Stimulated activated CD4-positive, alpha-beta T cell treated with anti-CD3 and anti-CD28 coated beads, Interleukin-12 subunit alpha, Interleukin-12 subunit beta, amount 100 ng/mL, for 48 hours (primary cell): ENCODE measurements at places on chromosomes 13 and 19.

DNA sequence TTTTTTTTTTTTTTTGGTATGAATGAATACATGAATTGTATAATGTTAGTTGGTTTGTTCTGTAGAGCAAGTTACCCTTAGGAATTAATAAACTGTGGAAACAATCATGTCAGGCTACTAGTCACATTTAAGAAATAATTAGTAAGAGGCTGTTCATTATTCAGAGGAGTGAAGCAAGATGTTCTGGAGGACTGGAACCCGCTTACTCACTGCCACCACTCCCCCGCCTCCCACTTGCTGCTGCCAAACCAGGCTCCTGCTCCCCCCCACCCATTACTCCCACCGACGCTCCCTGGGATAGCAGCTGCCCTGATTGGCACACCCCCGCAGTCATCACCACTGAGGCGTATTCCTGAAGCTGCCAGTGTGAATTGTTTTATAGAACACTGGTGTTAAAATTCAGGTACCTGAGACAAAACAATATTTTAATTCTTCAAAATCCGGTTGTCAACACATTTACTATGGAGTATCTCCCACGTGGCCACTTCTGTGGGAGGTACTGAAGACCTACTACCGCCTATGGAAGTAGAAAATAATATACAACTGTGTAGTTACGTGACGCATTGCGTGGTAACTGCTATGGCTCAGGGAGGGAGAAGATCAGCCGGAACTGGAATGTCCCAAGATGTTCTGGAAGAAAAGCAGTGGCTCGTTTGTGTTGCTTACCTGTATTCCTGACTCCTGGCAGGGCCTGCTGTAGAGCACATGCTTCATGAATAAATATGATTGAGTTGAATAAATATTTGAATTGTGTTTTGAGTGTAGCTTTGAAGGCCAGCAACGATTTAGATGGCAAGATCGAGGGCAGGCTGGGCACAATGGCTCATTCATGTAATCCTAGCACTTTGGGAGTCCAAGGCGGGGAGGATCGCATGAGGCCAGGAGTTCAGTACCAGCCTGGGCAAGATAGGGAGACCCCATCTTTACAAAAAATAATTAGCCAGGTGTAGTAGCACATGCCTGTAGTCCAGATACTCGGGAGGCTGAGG is 1.7 kb downstream of the DPY19L3 start:
- no peak for DNase-seq

DNA sequence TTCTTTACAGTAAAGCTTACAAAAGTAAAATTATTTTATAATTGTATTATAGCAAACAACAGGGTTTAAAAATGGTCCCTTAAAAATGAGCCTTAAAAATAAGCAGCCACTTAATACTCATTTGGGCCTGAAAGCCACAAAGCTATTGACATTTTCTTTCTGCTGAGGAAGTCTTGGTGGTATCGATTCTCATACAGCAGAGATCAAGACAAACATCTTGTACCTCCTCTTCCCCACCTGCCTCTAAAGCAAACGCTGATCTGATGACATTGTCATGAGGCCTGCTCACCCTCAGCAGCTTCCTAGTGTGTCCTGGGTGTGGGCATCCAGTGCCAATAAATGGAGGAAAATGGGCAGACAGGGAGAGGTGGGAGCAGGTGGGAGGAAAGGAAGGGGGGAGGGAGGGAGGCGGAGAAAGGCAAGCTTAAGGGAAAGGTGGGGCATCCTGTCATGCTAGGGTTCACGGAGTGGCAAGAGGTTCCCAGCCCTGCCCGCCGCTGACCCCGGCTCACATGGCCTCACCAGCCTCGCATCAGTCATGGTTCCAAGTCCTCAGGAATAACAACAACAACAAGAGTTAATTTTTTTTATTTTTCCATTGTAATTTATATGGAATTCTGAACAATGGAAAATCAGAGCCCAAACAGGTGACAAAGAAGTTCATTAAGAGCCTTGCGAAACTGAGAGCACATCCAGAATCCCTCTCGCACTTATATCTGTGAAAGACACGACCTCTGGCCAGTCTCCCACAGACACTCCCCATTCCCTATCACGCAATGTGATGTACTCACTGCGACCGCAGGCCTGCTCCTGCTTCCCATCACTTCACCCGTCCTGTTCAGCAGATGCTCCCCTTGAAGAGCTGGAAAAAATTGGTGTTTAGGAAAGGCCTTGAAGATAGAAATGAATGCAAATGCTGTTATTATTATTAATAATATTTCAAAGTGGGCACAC is 15.1 kb upstream of the ATP11A start:
- DNase-seq: no peak

DNA sequence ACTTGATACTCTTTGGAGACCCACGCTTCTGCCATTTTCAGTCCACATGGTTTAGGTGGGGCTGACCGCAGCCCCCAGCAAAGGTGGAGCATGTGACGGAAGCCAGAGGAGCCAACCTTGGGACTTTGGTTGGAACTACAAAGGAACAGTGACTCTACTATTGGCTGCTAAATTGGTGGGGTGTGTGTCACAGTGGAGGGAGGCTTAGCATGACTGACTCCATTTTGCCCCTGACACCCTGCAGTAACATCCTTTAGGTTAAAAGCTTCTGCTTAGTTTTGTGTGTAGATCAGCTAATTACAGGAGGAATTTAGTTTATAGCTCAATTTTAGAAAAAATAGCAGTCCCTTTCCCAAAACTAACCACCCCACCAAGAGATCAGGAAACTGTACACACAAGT is 6.6 kb downstream of the SDHAF1 start:
- DNase-seq: no peak

DNA sequence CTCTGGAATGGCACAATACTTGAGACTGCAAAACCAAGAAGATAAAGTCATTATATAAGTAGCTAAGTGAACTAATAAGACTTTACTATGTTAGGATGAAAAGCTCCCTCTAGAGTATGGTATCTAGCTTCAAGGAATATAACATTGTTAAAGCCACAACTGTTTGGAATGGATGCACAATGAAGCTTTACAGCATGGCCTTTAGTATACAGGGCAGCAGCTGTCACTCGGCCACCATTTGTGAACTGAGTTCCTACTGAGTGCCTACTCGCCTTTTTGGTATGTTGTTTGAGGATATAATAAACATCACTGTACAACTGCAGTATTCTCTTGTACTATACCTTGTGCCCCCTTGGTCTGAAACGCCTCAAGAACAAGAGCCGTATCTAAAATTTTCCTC is 6.8 kb downstream of the ALG5 start:
- no peak for DNase-seq

GRCh38 chr19:58585442-58586132 is 12.5 kb upstream of the MZF1 start:
- DNase-seq: no peak

- no peak for DNase-seq
Observed at GRCh38 chr19:51124729-51125128, at the start of gene SIGLEC9. Gene SIGLEC9, plus strand, starts transcription at chr19:51124906. Its CDS starts 69 bp downstream, at chr19:51124975.

- DNase-seq: no peak
Observed at GRCh38 chr13:51550151-51550550, 34.1 kb upstream of the WDFY2 start.

GRCh38 chr19:6772866-6773322 is 386 bp downstream of the VAV1 start:
- no peak for DNase-seq

- no peak for DNase-seq
Observed at GRCh38 chr19:18521692-18522123, at the start of gene ELL. Gene ELL, minus strand, starts transcription at chr19:18522070. Its CDS starts 15 bp downstream, at chr19:18522055.

- DNase-seq: no peak
Observed at GRCh38 chr19:8609279-8610040, 1.1 kb downstream of the ADAMTS10 start.

- no peak for DNase-seq
Observed at GRCh38 chr19:17618936-17619335, 63.5 kb downstream of the COLGALT1 start.

GRCh38 chr19:21328406-21328805 is 804 bp downstream of the ZNF708 start:
- DNase-seq: no peak

DNA sequence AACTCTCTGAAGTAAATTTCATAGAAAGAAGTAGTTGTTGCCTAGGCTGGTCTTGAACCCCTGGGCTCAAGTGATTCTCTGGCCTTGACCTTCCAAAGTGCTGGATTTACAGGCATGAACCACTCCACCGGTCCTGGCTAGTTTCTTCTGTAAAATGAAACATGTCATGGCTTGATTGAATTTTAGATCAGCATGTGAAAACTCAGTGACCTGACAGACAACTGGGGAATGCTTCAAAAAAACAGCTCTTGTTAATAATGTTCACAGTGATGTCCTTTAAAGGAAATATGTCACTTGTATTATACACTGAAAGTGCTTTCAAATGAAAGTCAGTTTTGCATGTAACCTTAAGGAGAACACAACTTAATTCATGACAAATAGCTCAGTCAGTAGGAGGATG is 118.2 kb downstream of the KLF5 start:
- DNase-seq: no peak

GRCh38 chr13:75986818-75987217 is 350.7 kb downstream of the LMO7 start:
- no peak for DNase-seq

DNA sequence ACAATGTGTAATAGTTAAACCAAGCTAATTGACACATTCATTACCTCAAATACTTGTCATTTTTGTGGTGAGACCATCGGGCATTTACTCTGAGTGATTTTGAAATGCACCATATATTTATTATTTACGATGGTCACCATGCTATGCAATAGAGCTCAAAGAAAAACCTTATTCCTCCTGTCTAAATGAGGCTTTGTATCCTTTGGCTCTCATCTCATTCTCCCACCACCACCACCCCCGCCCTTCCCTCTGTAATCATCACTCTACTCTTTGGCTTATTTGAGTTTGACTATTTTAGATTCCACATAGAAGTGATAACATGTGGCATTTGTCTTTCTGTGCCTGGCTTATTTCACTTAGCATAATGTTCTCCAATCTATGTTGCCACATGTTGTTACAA is 124.9 kb downstream of the CYSLTR2 start:
- DNase-seq: no peak

DNA sequence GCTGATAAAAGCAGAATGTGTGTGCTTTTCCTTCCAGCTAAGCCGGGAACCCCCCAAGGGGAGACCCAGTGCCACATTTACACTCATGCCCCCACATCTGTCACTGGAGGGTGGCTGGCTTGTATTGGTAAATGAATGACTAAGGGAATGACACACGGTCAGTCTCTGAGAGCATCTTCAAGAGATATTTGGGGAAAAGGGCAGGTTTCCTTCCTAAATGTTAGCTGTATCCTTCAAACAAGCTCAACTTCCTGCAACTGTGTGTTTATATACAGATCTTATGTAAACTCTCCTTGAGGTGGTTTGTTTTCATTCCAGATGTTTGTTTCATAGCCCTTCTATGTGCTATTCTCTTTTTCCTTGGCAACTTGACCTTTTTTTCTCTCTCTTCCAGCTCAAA is 192.6 kb downstream of the COL4A1 start:
- DNase-seq: no peak

DNA sequence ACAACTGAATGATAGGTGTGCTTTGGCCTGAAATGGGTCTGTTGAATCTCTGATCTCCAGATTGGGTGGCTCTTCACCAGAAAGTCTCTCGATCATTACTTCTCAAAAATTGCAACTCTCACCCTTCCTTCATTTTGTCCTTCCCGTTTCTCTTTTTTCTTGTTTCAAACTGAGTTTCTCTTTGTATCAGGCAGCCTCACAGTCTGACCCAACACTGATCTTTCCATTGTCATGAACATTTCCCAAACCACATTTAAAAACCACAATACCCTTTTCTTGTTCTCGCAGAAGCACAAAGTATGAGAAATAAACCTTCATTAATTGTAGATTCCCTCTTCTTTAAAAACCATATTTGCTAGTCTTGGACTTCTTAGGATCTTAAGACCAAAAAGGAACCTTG is 33.6 kb upstream of the HMGB1 start:
- DNase-seq: no peak

- peak; percentile 33 for DNase-seq
Observed at GRCh38 chr19:29620931-29621351, 14.9 kb downstream of the POP4 start.

DNA sequence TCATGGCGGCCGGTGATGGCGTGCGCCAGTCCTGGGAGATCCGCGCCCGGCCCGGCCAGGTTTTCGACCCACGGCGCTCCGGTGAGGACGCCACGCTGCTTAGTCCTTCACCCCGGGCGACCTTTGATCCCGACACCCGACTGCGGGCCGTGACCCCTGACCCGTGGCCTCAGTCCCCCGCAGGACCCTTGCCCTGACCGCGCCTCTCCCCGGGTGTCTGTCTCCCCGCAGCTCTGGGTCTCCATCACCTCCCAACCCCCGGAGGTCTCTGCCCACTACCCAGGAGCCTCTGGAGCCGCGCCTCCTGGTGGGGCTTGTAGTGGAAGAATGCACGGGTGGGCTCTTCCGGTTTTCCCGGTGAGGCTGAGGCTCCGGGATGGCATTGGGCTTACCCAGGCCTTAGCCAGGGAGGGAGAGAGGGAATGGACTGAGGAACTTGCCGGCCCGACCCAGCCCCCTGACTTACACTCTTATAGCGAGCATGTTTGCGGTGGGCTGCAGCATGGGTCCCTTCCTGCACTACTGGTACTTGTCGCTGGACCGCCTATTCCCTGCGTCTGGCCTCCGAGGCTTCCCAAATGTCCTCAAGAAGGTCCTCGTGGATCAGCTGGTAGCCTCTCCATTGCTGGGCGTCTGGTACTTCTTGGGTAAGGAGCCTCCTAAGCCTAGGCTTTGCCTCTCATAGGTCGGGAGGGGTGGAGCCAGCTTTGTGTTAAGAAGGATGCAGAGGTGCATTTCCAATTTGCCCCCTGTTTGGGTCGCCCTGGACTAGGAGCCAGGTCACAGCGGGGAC is 566 bp downstream of the MPV17L2 start:
- no peak for DNase-seq

GRCh38 chr13:110568612-110569011 is 7.1 kb upstream of the RAB20 start:
- DNase-seq: no peak

DNA sequence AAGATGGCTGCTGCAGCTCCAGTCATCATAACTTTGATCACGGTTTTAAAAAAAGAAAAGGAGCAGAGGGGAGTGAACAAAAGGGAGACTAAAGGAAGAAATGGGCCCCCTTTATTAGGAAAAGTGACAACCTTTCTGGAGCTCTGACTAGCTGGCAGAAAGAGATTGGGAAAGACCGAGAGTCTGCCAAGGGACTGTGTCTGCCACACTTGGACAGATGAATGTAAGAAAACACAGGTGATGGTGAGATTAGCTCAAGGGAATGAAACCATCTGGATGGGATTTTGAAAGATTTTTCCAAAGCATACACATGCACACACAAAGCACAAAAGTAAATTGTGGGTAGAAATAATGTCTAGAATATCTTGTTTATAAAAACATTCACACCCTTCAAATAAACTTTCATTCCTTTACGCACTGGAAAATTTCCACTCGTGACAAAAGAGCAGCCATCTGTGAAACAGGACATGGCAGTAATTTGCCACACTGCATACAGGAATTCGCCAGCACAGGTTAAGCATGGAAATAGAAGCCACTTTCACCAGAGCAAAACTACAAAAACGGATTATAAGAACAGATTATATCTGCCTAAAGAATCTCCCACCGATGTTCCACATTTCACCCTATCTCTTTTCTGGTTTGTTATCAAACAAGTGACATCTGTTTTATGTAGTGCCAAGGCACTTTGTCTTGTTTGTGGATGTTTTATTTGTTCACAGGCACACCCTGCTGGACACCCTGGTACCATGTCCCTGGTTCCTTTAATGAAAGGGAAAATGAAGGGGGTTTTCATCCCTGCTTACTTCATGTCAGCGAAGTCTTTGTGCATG is 819.5 kb downstream of the DIAPH3 start:
- no peak for DNase-seq
